Activated naive CD8-positive, alpha-beta T cell treated with anti-CD3 and anti-CD28 coated beads, Interleukin-2, amount 10 ng/mL, durations not matched to agents 7 days and 5 days (primary cell): ENCODE measurements at places on chromosomes 7 and 10. TPM values are rescaled to one million over a fixed set of nuclear protein-coding genes. Genes with fewer than 3 reads are reported as not detected.

The HOGA1 gene
- total RNA-seq, result not detected

The ZNF488 gene
- not detected for total RNA-seq

The FLNC gene
- not detected for total RNA-seq

- DNase-seq, result no peak
Observed at GRCh38 chr7:22329816-22330524, 27.0 kb downstream of the RAPGEF5 start.

- DNase-seq, result no peak
Observed at GRCh38 chr10:11516431-11516746, 95.1 kb downstream of the USP6NL start.

DNA sequence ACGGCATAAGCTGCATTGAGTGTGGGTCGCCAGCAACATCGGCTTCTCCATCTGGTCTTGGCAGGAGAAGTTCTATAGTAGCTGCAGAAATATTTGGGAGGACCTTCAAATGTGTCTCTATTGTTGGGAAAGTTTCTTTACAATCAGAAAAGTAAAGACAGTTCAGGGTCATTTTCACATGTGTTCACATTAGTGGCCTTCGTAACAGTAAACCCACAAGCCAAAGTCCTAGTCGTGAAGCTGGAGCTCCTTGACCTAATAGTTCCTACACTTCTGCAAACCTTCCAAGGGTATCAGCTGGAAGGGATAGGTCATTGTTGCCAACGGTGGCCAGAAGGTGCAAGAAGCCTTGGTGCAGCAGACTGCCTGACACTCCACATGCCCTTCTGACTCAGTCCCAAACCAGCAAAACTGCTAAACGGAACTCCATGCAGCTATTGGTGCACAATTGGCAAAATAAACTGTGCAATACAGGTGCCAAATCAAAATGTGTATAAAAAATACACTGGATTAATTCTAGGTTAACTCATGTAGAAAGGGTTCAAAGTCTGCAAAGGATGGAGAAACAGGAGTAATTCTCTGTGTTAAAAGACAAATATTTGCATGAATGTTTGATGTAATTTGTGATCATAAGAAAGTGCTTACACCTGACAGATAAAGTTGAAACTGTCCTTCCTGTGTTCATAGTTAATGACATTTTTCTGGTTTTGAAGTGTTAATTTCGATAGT is 102.8 kb upstream of the EGFR start:
- DNase-seq, result no peak

- DNase-seq, result no peak
Observed at GRCh38 chr10:110601581-110601980, 34.1 kb downstream of the SMC3 start.
